NCI-H2081 (cell line): ENCODE measurements at places on chromosomes 5 and 9.

GRCh38 chr5:80255811-80256712 lies at the start of gene SERINC5:
Gene SERINC5 (minus strand): TSS chr5:80256048. CDS start chr5:80255922, 126 bp downstream.
- DNase-seq, result peak; percentile 16

GRCh38 chr5:7794311-7794710 lies 56.6 kb downstream of the CFAP90 start:
- DNase-seq, result no peak

- DNase-seq, result no peak
These were observed 281.7 kb upstream of the IRX2 start for GRCh38 chr5:3033033-3033755.

DNA sequence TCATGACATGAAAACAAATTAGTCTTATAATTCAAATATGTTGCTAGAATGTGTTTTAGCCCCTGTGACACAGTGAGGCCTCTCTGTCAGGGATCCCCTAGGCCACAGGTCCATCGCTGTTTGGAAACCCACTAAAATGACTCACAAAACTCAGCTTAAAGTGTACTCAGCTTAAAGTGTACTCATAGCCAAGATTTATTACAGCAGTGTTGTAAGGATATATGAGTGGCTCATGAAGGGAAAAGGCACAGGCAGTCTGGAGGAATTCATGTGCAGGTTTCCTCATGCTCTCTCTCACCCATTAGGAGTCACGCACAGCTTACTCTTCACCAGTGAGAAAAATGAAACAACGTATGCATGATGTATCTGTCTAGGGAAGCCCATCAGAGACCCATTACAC lies 24.4 kb upstream of the TGFBI start:
- DNase-seq, result no peak

DNA sequence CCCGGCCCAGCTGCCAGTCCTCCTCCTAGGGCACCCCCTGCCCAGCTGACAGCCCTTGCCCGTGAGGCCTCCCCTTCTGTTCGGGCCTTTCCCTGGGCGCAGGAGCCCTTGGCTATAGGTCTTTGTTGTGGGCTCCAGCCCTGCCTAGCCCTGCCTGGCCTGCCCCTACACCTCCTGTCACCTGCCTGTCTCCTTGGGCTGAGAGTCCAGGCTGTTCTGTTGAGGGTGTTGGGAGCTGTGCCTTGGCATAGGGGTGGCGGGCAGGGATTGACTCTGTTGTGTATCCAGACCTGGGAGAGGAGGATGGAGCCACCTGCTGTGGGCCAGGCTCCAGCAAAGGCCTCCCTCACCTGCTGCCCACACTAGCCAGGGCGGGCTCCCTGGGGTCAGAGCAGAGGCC lies 11.6 kb downstream of the FCN2 start:
- no peak for DNase-seq

DNA sequence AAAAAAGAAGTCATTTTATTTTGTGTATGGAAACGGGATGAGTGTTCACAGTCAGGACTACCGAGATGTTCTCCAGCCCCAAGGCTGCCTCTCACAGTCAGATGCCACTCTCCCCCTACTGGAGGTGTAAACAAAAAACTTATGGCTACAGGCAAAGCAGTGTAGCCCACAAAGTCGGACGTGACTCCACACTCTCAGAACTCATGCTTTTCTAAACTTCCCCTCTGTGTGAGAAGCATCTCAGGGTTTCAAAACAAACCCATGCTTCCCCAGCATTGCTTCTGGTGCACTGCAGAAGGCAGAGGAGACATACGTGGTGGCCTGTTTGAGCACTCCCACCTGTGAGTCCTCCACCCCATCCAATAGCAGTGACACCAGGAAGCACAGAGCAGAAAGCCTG lies 580.3 kb downstream of the BNC2 start:
- DNase-seq, result no peak

- no peak for DNase-seq
These were observed 510.4 kb downstream of the PSAT1 start for GRCh38 chr9:78807286-78807685.

DNA sequence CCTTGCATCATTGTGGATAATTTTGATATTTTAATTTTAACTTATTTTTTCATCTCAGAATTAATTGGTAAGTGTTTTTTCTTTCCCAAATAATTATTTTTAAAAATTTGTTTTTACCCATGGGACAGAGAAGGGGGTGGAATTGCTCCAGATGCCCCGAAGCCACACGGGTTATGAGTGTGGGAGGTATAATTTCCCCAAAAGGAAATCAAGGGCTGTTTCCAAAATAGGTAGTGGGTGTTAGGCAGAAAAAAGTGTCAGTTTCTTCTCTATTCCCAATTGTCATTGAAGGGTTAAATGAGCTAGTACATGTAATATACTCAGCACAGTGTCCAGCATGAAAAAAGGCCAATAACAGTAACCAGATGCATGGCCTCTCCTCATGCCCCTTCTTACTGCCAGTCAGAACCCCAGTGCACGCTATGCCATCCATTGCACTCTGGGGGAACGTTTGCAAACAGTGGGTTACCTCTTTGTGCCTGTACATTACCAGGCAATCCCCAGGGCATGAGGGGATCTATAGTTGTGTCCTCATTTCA lies 36.4 kb upstream of the ANGPTL2 start:
- DNase-seq, result no peak

- DNase-seq, result no peak
These were observed 58.4 kb downstream of the DAB2IP start for GRCh38 chr9:121709798-121710197.

DNA sequence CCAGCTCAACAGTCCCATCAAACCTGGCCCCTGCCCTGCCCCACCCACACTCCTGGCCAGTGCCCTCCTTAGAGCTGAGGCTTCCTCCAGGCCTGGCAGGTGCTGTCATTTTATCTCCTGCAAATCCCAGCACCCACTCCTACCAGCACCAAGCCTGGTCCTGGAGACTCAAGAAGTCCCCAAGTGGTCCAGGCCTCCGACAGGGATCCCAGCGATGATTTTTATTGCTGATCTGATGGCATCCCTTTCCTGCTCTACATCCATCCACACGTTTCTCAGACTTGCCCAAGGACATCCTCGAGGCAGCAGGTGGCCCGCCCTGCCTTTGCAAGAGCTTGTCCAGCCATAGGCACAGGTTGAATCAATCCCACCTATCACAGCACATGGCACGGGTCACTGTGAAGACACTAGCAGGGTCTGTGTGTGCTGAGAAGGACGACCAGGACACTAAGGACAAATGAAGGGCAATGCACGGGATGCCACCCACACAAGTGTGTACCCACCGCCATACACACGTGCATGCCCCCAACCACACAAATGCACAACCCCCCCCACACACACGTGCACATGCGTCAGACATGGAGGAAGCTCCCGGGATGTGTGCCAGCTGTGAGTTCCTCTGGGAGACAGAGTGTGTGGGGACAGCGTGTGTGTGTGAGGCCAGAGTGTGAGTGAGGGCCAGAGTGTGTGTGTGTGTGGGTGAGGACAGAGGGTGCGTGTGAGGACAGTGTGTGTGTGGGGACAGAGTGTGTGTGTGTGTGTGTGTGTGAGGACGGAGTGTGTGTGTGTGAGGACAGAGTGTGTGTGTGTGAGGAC lies 62.4 kb upstream of the UBAC1 start:
- no peak for DNase-seq

DNA sequence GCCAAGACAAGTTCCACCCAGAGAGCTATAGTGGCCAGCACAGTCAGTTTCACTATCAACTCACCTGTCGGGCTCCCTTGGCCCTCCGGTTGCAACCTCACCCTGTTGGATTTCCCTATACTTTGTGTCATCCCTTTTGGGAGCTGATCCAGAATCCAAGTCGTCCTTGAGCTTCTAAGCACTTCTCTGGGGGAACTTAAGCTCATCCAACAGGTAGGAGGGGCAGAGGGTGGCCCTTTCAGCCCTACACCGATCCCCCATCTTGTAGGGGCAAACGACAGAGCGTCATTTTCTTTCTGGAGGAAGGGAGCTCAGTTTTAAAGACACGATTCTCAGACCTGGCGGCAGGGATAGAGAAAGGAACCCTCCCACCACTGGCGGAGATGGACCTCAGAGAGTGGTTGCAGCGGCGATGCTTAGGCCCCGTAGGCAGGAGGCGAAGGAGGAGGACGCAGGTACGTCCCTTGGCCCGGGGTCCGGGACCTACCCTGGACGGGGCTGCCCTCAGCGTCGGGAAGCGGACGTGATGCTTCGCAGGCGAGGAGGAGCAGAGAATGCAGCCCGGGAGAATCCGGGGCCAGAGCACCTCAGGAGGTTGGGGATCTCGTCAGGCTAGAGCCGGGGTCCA lies 519 bp downstream of the ZER1 start:
- DNase-seq, result peak; percentile 34

GRCh38 chr5:171794470-171794960 lies 8.9 kb downstream of the SMIM23 start:
- DNase-seq, result no peak

GRCh38 chr5:148397968-148398595 lies 14.3 kb downstream of the FBXO38 start:
- DNase-seq, result peak; percentile 28

- no peak for DNase-seq
These were observed 418.9 kb downstream of the ARHGEF28 start for GRCh38 chr5:74044936-74045335.
